C1 segment of cervical spinal cord (tissue), 14 donors: ENCODE measurements at places on chromosomes 11 and 22.

DNA sequence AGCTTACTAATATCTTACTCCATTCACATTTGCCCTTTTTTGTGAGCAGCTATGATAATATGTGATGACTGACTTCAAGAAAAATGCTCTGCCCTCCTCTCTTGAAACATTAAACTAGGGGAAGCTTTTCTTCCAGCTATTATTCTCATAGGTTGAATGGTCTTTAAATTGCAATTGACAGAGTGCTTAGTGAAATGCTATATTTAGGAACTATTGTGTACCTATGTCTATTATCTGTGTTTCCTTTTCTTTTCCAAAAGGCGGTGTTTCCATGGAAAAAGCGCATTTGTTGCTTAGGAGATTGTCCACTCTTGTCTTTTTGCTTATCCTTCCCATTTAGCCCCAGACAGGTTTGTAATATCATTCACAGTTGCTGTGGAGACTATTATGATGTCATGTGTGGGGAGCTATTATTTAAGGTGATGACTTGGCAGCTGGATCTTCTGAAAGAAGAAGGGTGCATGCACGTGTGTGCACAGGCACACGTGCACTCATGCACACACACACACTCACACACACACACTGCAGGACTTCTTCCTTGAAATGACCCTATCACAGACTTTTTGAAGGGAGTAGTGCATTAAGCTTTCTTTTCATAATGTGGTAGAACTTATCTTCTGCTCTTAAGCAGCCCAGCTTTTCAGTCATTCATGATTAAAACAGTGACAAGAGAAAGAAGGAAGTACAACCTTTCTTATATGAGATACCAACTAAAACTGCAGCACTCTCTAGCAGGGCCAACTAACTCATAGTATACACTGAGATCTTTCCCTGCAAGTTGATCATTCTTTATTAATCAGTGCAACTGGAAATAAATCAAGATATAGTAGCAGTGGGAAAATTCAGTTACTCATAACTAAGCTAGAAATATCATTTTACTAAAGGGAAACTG is 340.8 kb upstream of the MTNR1B start:
- no peak for DNase-seq

DNA sequence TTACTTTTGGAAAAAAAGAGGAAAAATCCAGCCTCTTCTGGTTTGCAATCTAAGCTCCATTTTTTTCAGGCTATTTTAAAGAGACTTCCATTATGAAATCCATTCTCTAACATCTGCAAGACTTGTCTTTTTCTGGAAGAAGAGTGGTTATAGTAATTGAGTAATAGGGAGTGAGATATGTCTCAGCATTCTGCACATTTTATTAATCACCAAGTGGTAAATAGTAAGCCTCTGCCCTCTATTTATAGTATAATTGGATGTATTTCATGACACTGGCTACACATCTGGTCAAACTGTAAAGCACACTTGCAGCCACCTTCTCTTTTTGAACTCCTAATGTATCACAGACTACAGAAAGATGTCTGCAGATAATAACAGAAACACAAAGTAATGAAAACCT is 391.1 kb downstream of the ETS1 start:
- DNase-seq: no peak

DNA sequence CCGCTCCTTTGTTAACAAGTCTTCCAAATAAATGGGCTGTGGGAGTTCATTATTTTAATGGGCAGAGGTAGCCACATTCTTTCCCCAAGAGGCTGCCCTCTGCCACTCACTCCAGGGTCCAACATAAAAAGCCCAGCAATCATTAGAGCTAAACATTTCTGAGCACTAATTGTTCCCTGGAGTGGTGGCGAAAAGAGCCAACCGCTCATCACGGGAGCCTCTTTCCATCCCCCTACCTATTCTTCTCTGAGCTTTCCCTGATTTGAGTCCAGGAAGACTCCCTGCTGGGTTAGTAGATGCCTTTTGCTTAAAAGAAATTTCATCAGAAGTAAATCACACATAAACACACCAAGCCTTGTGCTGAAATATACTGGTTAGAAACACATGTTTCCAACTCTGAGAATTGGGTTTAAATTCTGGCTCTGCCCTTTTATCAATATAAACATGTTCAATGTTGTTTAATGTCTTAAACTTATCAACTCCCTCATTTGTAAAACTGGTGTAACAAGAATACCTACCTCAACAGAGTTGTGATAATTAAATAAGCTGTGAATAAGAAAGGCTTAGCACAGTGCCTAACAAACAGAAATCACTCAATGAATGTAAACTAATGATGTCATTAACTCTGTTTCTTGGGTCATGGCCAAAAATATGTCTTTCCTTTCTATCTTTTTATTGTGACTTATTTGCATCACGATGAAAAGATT is at the start of gene OR5A2:
Gene OR5A2 (minus strand): TSS at position 53 of the 707 bp plus-strand sequence. CDS start 3,460 bp downstream, outside the sequence.
- no peak for DNase-seq

DNA sequence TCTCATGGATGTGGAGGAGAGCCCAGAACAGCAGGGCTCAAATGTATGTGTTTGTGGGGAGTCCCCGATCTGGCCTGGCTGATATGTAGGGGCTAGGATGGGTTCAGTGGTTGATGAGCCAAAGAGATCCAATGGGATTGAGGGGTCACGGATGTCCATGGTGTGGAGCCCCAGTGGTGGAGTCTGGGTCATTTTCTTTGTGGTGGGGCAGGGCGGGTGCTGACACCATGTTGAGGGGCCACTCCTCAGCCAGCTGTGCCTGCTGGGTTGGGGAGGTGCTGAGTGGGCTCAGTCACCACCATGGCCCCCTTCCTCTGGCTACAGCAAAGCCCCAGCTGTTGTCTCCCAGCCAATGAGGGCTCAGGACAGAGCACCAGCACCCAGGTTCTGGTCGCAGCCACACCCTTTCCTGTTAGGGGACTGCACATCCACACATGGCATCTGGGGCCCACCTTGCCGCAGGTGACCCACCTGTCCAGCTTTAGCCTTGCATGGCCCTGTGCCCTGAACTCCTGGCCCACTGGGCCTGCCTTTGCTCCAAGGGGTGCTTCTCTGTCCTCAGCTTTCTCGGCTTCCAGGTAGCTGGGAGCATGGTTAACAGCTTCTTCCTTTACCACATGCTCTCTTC is 3.2 kb upstream of the GNAZ start:
- DNase-seq: no peak

DNA sequence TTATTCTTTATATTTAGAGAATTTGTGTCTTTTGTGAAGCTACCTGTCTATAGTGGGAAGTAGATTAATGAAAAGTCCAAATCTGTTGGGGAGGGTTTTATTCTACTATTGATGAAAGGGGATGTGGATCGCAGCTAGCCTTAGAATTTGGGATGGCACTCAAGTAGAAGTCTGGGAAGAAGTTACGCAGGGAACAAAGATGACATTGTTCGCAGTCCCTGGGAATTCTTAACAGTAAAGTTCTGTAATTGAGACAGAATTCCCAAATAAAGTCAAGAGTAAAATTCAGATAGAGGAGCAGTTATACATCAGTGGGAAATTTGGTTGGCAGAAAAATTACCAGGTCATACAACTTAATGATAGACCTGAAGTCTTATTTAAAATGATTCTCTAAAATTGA is 64.1 kb downstream of the ATM start:
- DNase-seq: no peak

DNA sequence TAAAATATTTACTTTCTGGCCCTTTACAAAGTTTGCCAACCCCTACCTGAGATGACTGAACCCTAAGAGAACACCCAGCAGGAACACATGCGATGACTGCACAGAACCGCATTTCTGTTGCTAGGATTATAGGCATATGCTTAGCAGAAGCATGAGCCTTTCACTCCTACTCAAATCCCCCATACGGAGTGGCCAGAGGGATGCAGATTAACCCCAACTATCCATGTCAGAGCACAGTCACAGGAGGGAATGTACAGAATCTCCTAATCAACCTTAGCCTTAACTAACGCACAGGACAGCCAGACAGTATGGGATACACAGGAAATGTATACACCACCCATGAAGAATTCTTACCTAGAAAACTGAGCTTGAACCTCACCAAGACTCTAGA is 6.2 kb downstream of the HPS4 start:
- DNase-seq: no peak

DNA sequence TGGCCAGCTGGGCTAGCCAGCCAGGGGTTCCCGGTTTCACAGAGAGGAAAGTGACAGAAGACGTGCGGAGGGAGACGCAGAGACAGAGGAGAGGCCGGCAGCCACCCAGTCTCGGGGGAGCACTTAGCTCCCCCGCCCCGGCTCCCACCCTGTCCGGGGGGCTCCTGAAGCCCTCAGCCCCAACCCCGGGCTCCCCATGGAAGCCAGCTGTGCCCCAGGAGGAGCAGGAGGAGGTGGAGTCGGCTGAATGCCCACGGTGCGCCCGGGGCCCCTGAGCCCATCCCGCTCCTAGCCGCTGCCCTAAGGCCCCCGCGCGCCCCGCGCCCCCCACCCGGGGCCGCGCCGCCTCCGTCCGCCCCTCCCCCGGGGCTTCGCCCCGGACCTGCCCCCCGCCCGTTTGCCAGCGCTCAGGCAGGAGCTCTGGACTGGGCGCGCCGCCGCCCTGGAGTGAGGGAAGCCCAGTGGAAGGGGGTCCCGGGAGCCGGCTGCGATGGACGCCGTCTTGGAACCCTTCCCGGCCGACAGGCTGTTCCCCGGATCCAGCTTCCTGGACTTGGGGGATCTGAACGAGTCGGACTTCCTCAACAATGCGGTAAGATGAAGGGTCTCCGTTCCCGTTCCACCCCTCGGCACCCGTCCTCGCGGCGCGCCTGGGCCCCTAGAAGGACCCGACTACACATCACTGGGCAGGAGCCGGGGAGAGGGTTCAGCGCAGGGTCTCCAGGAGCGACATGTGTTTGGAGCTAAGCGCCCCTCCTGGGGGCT is at the start of gene CREB3L1:
Gene CREB3L1 (plus strand): TSS at position 41 of the 765 bp plus-strand sequence. CDS start 450 bp downstream, at position 491.
- no peak for DNase-seq

GRCh38 chr11:46664612-46665011 is 35.8 kb downstream of the ARHGAP1 start:
- DNase-seq: no peak

DNA sequence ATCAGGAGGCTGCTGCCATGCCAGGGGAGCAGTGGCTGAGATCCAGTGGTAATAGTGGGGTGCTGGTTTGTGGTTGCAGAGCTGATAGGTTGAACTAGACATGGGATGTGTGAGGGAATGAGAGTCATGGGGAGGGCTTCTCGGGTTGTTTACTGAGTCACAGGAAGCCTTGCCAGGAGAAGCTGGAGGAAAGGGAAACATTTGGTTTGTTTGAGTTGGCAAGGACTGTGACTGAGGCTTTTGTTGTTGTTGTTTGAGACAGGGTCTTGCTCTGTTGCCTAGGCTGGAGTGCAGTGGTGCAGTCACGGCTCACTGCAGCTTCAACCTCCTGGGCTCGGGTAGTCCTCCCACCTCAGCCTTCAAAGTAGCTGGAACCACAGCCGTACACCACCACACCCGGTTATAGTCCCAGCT is 49.3 kb downstream of the CABIN1 start:
- no peak for DNase-seq

DNA sequence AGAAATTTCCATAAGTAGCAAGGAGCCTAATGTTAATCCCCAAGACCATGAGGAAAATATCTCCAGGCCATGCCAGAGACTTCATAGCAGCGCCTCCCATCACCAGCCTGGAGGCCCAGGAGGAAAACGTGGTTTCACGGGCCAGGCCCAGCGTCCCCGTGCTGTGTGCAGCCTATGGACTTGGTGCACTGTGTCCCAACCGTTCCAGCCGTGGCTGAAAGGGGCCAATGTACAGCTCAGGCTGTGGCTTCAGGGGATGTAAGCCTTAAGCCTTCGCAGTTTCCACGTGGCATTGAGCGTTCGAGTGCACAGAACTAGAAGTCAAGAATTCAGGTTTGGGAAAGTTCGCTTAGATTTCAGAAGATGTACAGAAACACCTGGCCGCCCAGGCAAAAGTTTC is 510.7 kb downstream of the CNTN5 start:
- DNase-seq: no peak

DNA sequence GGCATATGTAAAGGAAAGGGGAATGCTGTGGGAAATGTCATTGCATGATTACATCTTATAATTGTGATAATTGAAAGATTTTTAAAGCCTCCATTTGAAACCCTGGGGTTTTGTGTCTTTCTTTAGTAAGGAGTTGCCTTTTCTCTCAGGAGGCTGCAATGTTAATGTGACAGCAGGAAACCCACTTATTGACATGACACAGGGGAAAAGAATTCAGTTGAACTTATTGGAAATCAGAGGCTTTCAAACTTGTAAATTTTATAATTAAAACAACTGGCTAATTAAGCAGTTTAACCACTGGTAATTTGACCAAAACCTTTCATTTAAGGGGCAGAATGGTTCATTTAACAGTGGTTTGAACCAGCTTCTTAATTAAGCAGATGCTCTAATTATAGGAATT is 31.2 kb downstream of the MRPL48 start:
- no peak for DNase-seq

DNA sequence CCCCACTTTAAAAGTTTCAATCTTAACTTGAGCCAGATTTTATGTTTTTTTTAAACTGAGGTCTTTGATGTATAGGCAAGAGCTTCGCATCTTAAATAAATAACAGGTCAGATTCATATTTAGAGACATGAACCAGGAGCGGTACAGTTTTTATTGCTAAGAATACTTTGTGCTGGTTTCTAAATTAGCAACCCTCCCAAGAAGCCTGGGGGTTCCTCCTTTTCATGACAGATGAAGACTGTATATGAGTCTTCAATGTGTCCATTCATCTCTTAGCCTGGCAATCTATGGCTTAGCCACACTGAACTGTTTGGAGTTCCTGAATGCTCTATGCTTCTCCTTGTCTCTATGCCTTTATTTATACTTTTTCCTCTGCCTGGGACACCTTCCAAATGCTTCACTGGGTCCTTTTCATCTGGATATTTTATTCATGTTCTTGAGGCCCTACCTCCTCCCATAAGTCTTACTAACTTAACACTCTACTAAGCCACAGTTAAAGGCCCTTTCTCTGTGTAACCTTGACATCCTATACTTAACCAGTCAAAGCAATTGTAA is 338.6 kb downstream of the INSC start:
- DNase-seq: no peak

GRCh38 chr22:39959640-39960447 is at the start of gene TMA7B:
TSS of gene TMA7B (plus strand) at chr22:39960397. CDS start at chr22:39964375, 3,978 bp downstream.
- no peak for DNase-seq

- DNase-seq: no peak
Measured at GRCh38 chr11:115168229-115168671, 336.0 kb downstream of the CADM1 start.

DNA sequence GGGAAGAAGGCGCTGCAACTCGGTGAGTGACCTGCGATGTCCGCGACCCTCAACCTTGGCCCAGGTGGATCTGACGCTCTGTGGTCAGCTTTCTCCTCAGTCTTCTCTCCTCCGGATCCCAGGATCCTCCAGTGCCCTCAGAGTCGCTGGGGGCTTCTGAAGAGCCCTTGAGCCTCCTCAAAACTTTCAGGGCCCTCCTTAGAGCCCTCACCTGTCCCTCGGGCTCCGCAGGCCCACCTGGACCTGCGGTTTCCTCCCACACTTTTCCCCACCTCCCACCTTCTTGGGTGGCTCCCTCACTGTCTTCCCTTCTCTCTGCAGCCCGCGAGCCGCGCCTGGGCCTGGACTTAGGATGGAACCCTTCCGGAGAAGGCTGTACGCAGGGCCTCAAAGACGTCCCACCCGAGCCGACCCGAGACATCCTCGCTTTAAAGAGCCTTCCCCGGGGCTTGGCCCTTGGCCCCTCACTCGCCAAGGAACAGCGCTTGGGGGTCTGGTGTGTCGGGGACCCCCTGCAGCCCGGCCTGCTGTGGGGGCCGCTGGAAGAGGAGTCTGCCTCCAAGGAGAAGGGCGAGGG is 335 bp downstream of the ZNF408 start:
- DNase-seq: no peak
